Left ventricle myocardium inferior (tissue), 1 donor: ENCODE measurements at places on chromosomes 16 and 17. TPM values are rescaled to one million over a fixed set of nuclear protein-coding genes. Genes with fewer than 3 reads are reported as not detected.

Gene YBX2
- 0.77 TPM for total RNA-seq

Gene KRTAP4-3
- total RNA-seq = not detected

Gene CHAD
- total RNA-seq = not detected

Gene RAC3
- total RNA-seq = 0.82 TPM

Gene RNF112
- 1.6 TPM for total RNA-seq

Gene GFAP
- 4.1 TPM for total RNA-seq

Gene KIF19
- 0.08 TPM for total RNA-seq

Gene TMEM204
- total RNA-seq = 27.1 TPM

Gene MYH2
- 0.33 TPM for total RNA-seq

Gene DOC2B
- 2.7 TPM for total RNA-seq

Gene LYRM1
- total RNA-seq = 45.4 TPM

Gene ARSG
- 3.7 TPM for total RNA-seq

Gene DNASE1L2
- total RNA-seq = 0.47 TPM

DNA sequence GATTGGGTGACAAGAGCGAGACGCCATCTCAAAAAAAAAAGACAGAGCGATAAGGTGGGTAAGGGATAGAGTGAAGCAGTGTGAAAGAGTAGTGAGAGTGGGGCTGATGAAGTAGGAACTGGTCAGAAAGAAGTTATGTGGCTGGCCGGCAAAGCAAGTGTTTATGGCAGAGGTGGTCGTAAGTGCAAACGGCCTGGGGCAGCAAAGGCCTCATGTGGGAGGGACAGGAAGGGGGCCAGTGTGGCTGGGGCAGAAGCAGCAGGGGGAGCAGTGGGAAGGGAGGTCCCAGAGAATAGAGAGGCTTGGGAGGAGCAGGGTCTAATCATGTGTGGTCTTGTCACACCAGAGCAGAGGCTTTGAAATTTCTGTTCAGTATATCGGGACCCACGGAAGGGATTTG lies 186.2 kb downstream of the HS3ST3B1 start:
- no peaks in the 10 kb centered on the region for H3K36me3 ChIP-seq
- DNase-seq = no peak
- H3K27ac ChIP-seq = no peak overlapping the region
- no peak overlapping the region for H3K4me3 ChIP-seq

- DNase-seq = no peak
- peaks cover 7% of the 10 kb centered on the region for H3K4me1 ChIP-seq
- H3K27me3 ChIP-seq = no peaks in the 10 kb centered on the region
These were observed 28.0 kb downstream of the LLGL2 start for GRCh38 chr17:75553295-75554110.

DNA sequence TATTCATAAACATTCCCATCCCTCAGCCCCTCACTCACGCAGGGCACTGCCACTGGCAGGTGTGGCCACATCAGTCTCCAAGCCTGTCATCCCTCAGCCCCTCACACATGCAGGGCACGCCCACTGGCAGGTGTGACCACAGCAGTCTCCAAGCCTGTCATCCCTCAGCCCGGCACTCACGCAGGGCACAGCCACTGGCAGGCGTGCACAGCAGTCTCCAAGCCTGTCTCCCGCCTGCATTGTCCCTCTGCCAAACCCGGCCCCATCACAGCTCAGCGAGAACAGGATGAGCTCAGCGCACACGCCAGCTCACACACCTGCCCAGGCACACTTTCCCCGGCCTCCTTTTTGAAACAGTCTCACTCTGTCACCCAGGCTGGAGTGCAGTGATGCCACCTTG lies 11.4 kb upstream of the KREMEN2 start:
- peaks cover 37% of the 10 kb centered on the region for H3K27me3 ChIP-seq
- no peak overlapping the region for H3K27ac ChIP-seq
- no peaks in the 10 kb centered on the region for H3K4me1 ChIP-seq
- no peak overlapping the region for H3K4me3 ChIP-seq
- peaks cover 22% of the 10 kb centered on the region for H3K36me3 ChIP-seq

DNA sequence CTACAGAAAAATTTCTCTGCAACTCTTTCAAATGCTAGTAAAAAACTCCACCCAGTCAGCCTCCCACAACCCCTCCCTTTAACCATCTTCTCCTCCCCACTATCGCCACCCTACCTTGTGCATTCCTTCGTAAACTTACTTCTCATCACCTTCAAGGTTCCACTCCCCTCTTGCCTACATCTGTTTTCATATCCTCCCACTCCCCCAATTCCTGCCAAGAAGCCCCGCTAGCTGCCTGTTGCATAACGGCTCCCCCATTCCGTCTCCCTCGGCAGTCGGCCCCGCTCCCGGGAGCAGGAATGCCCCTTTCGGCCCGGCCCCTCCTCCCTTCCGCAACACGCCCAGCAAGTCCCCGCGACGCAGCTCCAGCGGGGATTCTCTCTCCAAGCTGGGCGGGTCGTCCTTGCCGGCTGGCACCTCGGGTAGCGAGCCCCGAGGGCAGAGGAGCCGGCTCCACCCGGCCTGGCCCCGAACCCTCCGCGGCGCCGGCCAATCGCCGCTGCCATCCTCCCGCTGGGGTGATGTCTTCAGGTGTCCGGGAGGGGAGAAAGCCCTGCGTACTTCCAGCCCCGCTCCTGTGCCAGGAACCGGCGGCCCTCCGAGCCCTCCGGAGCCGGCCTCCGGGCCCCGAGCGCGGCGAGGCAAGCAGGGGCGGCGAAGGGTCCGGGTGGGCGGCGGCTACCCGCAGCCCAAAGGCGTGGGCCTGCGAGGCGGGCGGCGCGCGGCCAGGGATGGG lies 1.5 kb downstream of the PHLPP2 start:
- H3K4me1 ChIP-seq = peaks cover 30% of the 10 kb centered on the region
- no peaks in the 10 kb centered on the region for H3K36me3 ChIP-seq
- peak; percentile 70 for DNase-seq
- peak overlapping the region; percentile 90 for H3K4me3 ChIP-seq

DNA sequence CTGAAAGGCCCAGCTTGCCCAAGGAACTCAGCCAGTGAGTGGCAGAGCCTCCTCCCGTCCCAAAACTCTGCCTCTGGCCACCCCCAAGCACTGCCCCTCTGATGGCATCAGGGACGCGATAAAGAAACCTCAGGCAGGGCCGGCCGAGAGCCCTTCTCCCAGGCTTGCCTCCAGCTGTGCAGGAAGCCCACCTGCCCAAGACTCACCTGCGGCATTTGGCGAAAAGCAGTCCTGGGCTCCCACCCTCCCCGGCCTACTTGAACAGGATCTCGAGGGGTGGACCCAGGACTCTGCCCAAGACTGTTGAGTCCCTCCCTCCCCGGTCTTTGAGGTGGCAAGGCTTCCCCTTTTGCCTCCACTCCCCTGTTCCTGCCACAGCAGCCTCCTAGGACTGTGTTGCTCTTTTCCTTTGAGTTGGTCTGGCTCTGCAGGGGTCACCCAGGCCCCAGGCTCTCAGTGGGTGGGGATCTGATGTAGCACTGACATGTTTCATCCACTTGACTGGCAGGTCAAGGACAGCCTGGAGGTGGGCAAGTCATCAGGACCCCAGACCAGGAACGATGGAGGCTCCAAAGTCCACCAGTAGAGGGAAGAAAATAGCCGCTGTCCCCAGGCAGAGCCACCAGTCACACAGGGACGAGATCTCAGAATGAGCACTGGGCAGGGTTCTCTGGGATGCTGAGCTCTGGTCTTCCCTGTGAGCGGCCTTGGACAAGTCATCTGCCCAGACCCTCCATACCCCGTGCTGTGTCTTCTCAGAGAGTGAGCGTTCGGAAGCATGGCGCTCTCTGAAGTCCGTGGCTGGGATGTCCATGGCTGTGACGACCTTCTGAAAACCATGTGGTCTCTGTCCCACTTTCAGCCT lies 111.0 kb upstream of the TNRC6C start:
- no peak overlapping the region for H3K4me3 ChIP-seq
- H3K4me1 ChIP-seq = peaks cover 5% of the 10 kb centered on the region
- DNase-seq = peak; percentile 8
- H3K27ac ChIP-seq = no peak overlapping the region

DNA sequence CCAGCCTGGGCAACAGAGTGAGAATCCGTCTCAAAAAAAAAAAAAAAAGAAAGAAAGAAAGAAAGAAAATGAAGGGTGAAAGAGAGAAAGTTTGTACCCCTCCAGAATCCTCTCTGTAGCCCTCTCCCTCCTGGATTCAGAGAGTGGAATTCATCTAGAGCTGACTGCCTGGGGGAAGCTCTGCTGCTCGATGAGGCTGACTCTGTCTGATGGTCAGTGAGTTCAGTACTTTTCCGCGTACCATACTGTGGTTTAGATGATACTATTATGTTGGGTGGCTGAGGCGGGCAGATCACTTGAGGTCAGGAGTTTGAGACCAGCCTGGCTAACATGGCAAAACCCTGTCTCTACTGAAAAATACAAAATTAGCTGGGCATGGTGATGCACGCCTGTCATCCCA lies 14.8 kb downstream of the TMEM94 start:
- H3K4me1 ChIP-seq = peaks cover 59% of the 10 kb centered on the region
- no peak overlapping the region for H3K27ac ChIP-seq
- DNase-seq = no peak
- H3K4me3 ChIP-seq = no peak overlapping the region

DNA sequence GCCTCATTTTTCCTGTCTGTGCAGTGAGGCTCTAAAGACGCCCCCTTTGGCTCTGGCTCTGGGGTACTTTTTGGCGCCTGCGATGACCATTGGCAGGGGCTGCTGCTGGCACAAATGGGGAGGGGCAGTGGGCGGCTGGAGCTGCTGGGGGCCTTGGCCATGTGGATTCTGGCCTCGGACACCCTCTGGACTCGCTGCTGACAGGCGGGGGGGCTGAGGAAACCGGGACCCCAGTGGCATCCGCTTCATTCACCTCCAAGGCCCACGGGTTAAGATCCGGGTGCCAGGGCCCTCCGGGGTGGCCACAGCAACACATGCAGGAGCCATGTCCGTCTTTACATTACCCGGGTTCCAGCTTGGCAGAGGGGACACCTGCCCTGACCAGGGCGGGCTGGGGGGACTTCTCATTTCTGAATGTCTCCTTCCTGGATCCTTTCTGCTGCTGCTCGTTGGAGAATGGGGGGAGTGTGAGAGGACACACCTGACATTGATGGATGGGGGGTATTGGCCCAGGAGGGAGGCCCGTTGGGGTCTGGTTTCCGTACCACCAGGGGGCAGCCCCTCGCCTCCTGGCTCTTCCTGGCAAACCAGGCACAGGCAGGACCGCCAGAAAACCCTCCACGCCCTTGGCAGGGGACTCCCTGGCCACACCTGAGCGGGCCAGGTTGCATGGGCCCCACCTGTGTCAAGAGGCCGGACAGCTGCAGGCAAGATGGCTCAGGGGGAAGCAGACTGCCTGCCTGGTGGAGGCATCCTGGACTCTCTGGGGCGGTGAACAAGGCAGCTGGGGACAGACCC lies 21.8 kb downstream of the GSE1 start:
- no peak overlapping the region for H3K4me3 ChIP-seq
- peaks cover 73% of the 10 kb centered on the region for H3K4me1 ChIP-seq
- no peaks in the 10 kb centered on the region for H3K27me3 ChIP-seq
- H3K27ac ChIP-seq = no peak overlapping the region

- H3K27ac ChIP-seq = no peak overlapping the region
- H3K4me3 ChIP-seq = no peak overlapping the region
- H3K27me3 ChIP-seq = no peaks in the 10 kb centered on the region
- no peaks in the 10 kb centered on the region for H3K36me3 ChIP-seq
These were observed 646.6 kb downstream of the TOX3 start for GRCh38 chr16:51900221-51900780.

DNA sequence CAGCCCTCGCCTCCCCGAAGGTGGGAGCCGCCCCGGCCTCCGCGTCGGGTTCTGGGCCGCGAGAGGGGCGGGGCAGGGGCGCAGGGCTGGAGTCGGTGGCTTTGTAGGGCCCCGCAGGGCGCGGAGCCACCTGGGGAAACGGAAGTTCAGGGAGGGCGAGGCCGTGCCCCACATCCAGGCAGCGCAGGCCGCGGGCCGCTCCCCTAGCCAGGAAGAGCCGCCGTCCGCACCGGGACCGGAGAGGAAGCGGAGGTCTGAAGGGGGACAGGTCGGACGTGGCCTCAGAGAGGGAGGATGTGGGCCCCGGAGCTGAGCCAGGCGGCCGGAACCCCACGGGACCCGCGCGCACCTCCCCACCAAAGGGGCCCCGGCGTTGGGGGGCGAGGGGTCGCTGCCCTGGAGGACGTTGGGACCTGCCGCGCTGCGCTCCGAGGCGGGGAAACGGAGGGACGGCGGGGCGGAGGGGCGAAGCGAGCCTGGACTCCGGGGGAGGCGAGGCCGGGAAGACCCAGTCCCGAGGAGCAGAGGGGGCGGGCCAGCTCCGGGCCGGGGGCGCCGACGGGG lies 482 bp upstream of the SLC16A3 start:
- peaks cover 76% of the 10 kb centered on the region for H3K4me1 ChIP-seq
- H3K4me3 ChIP-seq = peak overlapping the region; percentile 73
- H3K27ac ChIP-seq = peak overlapping the region; percentile 98

GRCh38 chr17:52895272-52895671 lies 736.8 kb upstream of the CA10 start:
- no peak overlapping the region for H3K4me3 ChIP-seq
- no peaks in the 10 kb centered on the region for H3K4me1 ChIP-seq
- no peaks in the 10 kb centered on the region for H3K36me3 ChIP-seq
- no peaks in the 10 kb centered on the region for H3K27me3 ChIP-seq

- no peak overlapping the region for H3K27ac ChIP-seq
- H3K4me3 ChIP-seq = no peak overlapping the region
- H3K36me3 ChIP-seq = no peaks in the 10 kb centered on the region
- DNase-seq = no peak
- no peaks in the 10 kb centered on the region for H3K27me3 ChIP-seq
- H3K4me1 ChIP-seq = no peaks in the 10 kb centered on the region
These were observed 95.2 kb upstream of the IRX3 start for GRCh38 chr16:54381601-54382313.

GRCh38 chr16:10828851-10829366 lies 10.3 kb upstream of the TVP23A start:
- H3K4me3 ChIP-seq = peak overlapping the region; percentile 37
- peaks cover 55% of the 10 kb centered on the region for H3K4me1 ChIP-seq
- DNase-seq = peak; percentile 96
- H3K27me3 ChIP-seq = no peaks in the 10 kb centered on the region

GRCh38 chr16:65415460-65415859 lies 293.6 kb upstream of the CDH11 start:
- no peak for DNase-seq
- no peaks in the 10 kb centered on the region for H3K4me1 ChIP-seq
- H3K36me3 ChIP-seq = no peaks in the 10 kb centered on the region
- no peak overlapping the region for H3K27ac ChIP-seq
- H3K27me3 ChIP-seq = no peaks in the 10 kb centered on the region
- no peak overlapping the region for H3K4me3 ChIP-seq

- H3K4me1 ChIP-seq = peaks cover 14% of the 10 kb centered on the region
- no peak overlapping the region for H3K4me3 ChIP-seq
- DNase-seq = peak; percentile 48
- no peak overlapping the region for H3K27ac ChIP-seq
- peaks cover 13% of the 10 kb centered on the region for H3K27me3 ChIP-seq
These were observed 136.9 kb downstream of the BANP start for GRCh38 chr16:88088161-88088581.

- DNase-seq = no peak
- H3K4me3 ChIP-seq = no peak overlapping the region
- no peak overlapping the region for H3K27ac ChIP-seq
- H3K27me3 ChIP-seq = no peaks in the 10 kb centered on the region
These were observed 311.7 kb downstream of the BCAS3 start for GRCh38 chr17:60989379-60989778.

GRCh38 chr17:58040386-58040785 lies 33.3 kb upstream of the SRSF1 start:
- H3K27ac ChIP-seq = no peak overlapping the region
- H3K4me1 ChIP-seq = no peaks in the 10 kb centered on the region
- H3K36me3 ChIP-seq = no peaks in the 10 kb centered on the region
- no peak for DNase-seq
- H3K4me3 ChIP-seq = no peak overlapping the region
